ENCODE measurements at places on chromosomes 1 and 21.

- DNase-seq, result no peak
Measured at GRCh38 chr1:39159224-39160036, 45.1 kb upstream of the MACF1 start.

DNA sequence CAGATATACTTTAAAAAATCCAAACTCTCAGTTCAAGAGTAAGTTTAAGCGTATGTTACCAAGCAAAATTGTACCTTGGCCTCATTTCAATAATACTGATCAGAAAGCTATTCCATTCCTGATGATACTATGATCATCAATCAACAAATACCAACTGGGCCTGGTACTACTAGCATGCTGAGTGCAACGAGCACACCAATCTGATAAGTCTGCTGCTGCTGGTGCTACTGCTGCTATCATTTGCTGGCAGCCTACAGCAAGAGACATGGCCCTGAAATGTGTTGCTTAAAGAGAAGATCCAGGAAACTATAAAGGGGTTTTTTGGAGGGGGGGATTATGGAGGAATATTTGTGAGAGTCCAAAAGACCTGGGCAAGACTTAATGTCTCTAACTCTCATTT is 39.7 kb downstream of the NME7 start:
- no peak for DNase-seq

DNA sequence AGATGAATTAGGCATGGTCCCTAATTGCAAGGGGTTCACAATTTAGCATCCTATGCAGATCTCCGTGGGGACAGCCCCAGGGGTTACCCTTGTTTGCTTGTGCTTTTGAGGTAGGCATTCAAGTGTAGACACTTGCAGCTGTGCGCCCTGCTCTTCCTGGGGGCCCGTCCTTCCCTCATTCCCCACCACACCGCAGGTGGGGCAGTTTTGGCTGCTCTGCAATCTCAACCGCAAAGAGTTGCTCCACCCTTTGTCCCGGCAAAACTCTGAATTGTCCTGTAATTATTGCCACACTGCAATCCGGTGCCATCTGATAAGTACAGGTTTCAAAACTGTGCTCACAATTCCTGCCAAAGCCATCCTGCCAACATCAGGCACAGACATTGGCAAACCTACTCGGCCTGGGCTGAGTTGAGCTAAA is 65.4 kb upstream of the LYST start:
- no peak for DNase-seq

GRCh38 chr1:30698401-30698981 is 24.9 kb downstream of the MATN1 start:
- no peak for DNase-seq

DNA sequence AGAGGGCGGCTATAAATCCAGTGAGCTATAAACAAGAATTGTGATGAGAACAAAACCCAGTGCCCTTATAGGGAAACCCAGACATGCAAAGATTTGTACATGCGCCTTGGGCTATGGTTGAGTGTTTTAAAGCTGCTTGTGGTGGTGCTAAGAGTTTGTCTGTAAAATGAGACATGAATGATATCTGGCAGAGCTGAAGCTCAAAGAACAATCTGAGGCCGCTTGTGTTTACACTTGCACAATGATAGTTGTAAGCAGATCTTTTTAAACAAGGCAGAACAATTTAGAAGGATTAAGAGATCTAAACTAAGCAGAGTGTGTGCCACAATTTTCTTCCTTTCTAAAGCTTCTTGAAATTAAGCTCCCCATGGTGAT is 80.4 kb upstream of the ADAMTS5 start:
- no peak for DNase-seq

- DNase-seq, result no peak
Measured at GRCh38 chr1:154129391-154129970, 25.4 kb downstream of the NUP210L start.

DNA sequence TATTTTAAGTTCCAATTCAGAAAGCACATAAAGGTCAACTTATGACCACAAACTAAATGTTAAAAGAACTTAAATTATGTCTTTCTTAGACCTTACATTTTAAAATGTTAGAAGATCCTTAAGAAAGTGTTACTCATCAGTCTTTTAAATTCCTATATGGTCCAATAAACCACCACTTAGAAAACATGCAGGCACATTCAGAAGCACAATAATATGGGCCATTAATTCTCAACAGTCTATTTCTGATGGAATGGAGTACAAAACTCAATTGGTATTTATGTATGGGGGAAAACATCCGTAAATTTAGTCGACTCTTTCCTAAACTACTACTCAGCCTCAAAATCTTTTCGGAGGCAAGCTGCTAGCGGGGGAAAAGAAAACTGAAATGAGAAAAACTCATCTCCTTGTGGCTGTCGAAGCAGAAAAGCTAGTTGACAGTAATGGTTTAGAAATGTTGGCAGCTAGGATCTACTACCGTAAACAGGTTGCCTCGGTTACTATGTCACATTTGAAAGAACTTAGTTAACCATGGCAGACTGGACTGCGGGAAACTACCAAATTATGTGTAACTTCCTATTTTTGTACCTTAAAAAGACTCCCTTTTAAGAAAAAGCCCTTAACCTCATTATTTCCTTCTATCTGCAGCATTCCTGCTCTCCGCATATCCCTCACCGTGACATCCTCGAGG is 1.0 kb downstream of the TRMT1L start:
- peak; percentile 12 for DNase-seq

DNA sequence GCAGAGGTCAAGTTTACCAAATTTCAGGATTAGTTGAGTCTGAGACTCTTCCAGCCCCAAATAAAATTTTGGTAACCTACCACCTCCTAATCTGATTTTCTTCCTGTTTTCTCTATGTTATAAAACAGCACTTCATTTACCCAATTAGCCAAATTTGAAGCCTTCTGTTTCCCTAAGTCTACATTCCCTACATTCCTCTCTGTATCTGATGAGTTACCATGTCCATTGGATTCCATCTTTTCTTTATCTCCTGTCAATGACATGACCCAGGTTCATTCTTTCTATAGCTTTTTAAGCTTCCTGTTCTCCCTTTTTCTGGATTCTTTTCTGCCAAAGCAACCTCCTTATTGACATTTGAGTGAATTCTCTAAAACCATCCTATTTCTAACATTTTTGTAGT is 72.8 kb downstream of the OSBPL9 start:
- DNase-seq, result no peak

- no peak for DNase-seq
Measured at GRCh38 chr1:234989019-234989418, 139.6 kb downstream of the TOMM20 start.

- peak; percentile 55 for DNase-seq
Measured at GRCh38 chr1:24481101-24481500, 21.5 kb upstream of the RCAN3 start.

DNA sequence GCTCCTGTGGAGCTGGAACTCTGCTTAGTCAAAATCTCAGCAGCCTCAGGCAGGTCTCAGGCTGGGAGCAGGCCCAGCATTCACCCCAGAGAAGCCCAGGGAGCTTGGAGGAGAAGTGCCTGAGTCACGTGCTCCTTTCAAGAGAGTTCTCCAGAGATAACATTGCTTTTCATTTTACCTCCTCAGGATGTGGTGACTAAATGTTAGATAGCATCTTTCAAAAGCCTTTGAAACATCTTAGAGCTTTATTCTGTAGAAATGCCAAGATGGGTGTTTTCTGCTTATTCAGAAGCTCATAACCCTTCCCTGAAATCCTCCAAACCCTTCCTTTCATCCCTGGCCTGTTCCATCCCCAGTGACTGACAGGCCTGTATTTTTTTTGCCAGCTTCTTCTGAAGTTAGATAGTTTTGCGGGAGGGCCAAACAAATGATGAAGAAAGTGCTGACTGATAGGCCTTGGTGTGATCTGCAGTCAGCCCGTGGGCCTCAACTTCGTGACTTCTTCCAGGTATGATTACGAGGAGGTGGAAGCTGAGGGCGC is 58.0 kb downstream of the PGM1 start:
- DNase-seq, result peak; percentile 51

DNA sequence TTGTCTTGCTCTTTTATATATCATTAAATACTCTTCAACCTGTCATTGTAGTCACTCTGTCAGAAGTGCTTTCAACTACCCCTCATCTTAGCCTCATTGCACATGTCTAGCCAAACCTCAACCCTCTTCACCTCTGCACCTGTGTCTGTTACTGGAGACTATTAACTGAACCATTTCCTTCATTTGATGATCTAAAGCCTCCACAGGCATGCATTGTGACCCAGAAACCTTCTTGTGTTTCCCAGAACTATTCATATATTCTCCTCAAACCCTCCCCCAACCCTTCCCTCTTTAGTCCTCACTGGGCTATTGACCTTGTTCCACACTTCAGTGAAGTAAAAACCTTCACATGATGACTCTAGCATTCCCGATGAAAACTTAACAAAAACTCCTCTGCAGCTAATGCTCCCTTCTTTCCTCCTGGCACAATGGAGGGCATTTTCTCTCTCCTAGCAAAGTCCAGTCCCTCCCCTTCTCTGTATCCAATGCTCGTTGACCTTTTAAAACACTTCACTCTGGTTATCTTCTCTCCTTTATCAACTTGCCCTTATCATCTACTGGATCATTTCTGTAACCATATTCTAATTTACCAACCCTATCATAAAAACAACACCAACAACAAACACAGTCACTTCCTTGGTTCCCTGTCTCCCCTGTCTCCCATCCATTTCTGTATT is 86.1 kb downstream of the BACH1 start:
- DNase-seq, result no peak

DNA sequence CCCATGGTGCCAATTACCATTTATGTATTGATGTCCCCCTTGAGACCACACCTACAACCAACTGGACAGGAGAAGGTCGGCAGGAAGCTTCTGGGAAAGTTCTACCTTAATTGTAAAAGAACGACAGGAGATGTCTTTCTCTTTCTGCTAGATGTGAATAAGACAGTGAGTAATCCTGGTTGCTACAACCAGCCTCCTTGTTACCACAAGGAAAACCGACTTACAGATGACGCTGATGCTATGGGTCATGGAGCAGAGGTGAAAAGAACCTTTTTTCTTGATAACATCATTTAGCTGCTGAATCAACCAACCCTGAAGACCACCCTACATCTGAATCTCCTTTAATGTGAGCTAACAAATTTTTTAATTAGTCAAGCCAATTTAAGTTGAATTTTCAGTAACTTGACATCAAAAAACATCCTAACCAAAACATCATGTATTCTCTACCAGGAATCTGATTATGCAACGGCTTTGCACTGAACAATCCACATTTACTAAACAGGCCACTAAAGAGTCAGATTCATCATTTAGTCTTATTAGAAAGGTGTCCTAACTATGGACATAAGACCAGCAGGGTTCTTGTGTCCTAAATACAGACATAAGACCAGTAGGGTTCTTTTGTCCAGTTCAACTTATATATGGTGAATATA is 23.0 kb downstream of the RGS2 start:
- no peak for DNase-seq

- no peak for DNase-seq
Measured at GRCh38 chr21:38804030-38804788, 1.5 kb upstream of the ETS2 start.

DNA sequence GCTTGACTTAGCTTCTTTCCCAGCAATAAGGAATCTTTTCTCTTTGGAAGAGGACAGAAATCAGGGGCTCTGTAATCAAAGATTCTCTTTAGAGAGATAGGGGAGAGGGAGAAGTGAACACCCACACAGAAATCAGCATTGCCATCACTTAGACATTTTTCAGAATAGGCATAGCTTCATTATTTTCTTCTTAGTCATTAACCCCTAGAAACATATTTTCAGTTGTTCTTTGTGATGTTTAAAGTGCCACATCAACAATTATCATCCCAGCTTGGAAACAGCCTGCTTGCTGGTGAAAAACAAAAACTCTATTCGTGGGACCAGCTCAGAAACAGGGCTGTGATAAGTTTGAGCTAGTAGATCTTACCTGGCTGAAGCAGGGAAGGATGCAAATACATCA is 88.3 kb upstream of the SLC44A3 start:
- no peak for DNase-seq

DNA sequence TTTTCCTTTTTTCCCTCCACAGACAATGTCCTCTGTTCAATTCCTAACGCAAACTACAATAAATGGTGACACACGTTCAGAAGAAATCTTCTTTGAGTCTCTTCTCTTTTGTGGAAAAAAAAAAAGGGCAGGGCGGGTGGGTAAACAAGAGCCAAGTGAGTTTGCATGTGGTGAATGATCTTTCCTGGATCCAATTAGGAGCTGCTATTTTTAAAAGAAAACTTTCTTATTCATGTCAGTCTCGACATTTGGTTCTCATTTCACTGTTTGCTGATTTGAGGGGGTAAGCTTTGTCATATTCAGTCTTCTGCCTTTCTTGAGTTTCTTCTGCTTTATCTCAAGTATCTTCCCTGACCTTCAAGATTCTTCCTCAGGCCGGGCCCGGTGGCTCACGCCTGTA is 29.2 kb upstream of the KIF1B start:
- no peak for DNase-seq

DNA sequence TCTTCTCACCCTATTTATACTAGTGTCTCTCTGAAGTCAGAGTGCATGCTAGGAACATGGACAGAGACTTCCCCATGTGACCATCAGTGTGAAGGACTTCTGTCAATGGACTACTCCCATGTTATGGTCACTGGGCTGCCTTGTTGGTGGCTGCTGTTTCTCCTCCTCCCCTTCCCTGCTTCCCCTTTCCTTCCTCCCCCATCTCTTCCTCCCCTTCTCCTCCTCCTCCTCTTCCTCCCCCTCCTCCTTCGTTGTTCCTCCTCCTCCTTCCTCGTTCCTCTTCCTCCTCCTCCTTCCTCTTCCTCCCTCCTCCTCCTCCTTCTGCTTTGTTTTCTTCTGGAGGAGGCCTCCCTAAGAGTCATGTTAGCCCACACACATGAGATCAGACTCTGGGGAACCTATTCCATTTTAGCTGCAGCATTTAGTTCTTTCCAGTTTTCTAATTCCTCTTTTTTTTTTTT is 35.8 kb downstream of the IER5 start:
- DNase-seq, result no peak

DNA sequence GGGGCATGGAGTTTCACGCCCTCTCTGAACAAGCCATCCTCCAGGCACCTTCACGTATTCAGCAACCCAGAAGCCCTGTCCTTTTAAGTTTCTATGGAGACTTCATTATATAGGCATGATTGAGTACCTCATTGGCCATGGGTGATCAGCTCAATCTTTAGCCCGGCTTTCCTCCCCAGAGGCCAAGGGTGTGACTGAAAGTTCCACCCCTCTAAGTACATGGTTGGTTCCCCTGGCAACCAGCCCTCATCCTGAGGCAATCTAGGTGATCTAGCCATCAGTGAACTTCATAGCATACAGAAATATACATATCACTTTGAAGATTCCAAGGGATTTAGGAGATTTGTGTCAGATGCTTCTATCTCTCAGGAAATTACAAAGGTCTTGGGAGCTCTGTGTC is 21.3 kb upstream of the DHX9 start:
- no peak for DNase-seq

DNA sequence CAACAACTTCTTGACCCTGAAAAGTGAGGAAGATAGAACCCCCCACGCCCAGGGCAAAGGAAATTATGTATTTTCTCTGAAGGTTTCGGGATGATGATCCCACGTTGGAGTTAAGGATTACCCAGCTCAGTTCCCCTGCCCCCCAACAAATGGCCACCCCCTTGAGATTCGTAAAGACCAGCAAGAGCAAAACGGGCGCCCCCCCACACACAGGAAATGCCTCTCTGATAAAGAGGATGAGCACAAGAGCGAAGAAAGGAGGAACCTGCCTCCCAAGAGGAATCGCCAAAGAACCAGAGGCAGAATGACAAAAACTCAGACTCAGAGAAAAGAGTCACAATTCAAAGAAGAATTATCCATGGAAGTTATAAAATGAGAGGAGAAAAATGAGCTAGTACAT is 576.9 kb downstream of the MATN1 start:
- DNase-seq, result no peak

- DNase-seq, result no peak
Measured at GRCh38 chr1:905071-905749, 18.5 kb upstream of the SAMD11 start.
